Muscle of back (tissue), 13 donors: ENCODE measurements at places on chromosomes 1 and 21.

DNA sequence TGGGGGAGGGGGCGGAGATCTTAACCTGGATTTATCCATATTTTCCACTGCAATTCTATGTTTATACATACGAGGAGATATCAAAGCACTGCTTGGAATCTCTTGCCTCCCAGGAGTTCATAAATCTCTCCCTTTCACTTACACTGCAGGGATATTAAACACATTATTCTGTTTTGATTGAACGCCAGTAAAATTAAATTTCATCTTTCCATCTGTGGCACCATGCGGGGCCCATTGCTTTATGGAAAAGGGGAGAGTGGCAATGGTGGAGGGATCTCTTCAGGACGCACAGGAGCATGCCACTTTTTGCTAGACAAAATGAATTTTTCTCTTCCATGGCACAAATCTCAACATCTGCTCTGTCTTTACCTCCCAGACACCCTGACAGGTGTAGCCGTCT lies 648.0 kb upstream of the PLXNA2 start:
- no peak for DNase-seq

DNA sequence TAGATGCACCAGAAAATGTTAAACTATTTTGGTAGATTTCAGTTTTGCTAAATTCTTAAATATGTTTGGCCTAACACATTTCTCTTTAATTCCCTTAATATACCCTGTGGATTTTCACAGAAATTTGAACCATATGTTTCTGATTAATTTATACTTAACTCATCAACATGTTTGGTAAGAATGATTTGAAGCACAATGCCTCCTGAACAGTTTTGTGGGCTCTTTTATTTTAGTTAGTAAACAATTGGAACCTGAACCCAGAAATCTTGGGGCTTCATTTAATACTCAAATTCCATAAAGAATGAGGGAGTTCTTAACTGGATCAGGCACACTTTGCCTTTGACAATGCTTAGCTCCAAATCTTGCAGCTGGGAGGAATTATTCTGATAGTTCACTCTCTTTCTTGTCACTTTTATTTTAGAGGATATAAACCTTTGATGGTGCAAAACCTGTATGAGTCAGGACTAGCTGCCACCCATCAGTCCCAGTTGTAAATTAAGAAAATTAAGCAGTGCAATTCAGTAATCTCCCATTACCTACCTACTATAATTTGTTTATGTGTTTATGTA lies 24.6 kb upstream of the LYPLAL1 start:
- DNase-seq, result no peak

DNA sequence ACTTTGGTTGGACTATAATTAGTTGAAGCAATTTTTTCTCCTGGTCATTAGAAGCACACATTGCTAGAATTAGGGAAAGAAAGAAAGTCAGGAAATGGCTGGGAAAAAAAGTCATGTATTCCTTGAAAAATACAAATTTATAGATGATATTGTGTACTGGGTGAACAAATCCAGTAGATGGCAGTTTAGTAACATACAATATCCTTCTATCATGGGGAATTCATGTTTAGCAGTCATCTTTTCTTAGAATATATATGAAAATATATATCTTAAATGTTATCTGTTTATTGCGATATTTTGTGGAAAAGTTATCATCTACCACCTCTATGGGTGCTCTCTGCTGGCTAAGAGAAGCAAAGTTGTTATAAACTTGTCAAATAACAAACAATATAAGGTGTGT lies 13.1 kb upstream of the ZRANB2 start:
- DNase-seq, result peak; percentile 34

- peak; percentile 25 for DNase-seq
Observed at GRCh38 chr1:1989102-1989542, 14.5 kb downstream of the CFAP74 start.

GRCh38 chr1:178931858-178932551 lies 61.1 kb upstream of the ANGPTL1 start:
- DNase-seq, result no peak

DNA sequence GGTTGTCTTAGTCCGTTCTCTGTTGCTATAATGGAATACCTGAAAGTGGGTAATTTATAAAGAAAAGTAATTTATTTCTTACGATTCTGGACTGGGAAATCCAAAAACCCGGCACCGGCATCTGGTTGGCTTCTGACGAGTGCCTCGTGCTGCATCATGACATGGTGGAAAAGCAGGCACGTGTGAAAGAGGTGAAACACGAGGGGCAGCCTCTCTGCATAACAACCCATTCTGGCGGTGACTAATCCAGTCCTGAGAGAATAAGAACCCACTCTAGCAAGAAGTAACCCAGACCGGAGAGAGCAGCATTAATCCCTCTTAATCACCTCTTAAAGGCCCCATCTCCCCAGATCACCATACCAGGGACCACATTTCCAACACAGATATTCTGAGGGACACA lies 2.7 kb upstream of the EDEM3 start:
- DNase-seq, result no peak

- DNase-seq, result no peak
Observed at GRCh38 chr1:201021630-201022492, 1.7 kb downstream of the KIF21B start.

- DNase-seq, result no peak
Observed at GRCh38 chr1:164638492-164639202, 79.7 kb downstream of the PBX1 start.

GRCh38 chr1:96756789-96757188 lies 35.2 kb downstream of the PTBP2 start:
- DNase-seq, result no peak

DNA sequence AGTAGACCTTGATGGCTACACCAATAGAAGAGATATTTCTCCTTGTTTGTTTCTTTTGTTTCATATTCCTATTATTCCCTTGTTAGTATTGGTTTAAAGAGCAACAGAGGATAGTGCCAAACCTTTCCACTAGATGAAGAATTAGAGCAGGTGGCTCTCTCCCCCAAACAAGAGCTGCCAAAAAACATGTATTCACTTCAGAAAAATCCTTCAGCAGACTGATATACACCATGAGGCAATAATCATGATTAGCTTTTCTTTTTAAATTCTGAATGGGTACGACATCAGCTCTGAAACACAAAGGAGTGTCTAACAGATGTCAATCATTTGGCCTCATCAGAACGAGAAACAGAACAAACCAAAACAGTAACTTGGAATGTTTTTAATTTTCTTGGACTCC lies 67.3 kb upstream of the MAP10 start:
- no peak for DNase-seq

DNA sequence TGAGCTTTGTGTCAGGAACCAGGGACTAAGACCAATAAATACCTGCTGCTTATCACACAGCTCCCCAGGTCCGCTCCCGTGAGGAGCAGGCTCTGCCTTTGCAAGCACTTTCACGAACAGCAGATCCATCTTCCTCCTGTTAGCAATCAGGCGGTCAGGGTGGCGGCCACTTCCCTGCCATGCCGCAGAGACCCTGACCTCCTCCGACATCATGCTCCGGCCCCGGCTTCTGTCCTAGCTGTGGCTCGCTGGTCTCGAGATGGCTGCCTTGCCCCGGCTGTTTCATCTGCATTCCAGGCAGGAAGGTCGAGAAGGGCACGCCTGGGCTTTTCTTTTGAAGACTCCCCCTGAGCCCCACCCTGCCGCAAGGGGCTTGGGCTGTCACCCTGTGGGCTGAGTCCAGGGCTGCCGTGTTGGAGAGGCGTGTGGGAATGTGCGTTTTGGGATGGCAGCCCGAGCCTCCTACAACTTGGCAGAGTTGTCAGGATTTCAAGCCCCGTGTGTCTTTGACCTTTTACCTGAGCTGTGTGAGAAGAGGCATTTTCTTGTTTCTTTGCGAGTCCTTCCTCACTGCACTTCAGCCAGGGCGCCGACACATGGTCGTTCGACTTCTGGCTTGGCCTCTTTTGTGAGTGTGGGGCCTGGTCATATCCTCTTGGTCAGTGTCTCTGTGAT lies 59.5 kb downstream of the AGPAT3 start:
- DNase-seq, result no peak

GRCh38 chr1:198337886-198338285 lies 181.1 kb downstream of the NEK7 start:
- DNase-seq, result no peak

GRCh38 chr1:111821121-111821745 lies 65.5 kb downstream of the DDX20 start:
- no peak for DNase-seq

DNA sequence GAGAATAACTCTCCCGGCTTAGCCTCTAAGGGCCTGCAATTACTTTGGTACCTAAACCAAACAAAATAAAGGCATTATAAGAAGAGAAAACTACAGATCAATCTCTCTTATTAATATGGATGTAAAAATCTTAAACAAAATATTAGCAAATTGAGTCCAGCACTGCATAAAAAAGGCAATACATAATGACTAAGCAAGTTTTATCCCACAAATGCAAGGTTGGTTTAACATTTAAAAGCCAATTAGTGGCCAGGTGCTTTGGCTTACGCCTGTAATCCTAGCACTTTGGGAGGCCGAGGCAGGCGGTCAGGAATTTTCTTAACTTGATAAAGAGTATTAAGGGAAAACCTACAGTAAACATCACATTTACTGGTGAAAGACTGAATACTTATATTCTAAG lies 67.1 kb upstream of the MAB21L3 start:
- no peak for DNase-seq

DNA sequence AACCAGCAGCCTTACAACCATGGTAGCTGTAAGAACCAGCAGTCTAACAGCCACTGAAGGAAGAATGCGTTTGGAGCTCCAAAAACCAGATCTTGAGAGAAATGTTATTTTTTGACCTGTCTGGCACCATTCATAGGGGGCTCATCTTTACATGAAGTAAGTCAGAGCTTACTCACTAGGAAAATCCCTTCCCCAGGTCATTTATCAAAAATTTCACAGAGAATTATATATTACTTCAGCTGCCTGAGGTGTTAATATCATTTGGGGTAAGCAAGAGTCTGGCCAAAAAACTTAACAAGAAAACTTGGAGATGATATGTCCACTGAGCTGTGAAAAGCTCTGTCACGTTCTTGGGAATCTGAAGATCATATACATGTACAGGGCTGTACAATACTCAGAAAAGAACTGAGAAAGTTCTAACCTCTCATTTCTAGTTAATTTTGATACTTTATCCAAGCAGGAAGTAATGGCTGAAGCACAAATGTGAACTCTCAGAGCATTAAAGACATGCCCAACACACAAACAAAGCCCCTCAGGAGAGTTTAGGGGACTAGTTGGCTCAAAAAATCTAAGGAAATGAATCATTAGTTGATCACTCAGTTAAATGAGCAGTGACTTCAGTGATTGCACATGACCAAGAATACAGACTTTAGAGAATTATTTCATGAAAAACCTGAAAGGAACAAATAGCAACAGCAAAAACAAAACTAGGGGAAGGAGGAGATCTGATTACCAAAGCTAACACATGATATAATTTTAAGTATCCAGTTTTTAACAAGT lies 681.1 kb downstream of the LTN1 start:
- no peak for DNase-seq

DNA sequence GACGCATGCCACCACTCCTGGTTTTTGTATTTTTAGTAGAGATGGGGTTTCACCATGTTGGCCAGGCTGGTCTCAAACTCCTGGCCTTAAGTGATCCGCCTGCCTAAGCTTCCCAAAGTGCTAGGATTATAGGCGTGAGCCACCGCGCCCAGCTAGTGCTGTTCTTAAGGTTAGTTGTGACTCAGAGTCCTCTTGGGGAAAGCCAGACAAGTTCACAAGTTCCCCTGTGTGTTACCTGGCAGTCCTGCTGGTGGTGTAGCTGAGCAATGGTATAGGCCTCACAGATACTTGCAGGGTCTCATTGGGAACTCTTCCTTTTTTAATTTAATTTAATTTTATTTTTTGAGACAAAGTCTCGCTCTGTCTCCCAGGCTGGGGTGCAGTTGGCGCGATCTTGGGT lies 10.6 kb downstream of the CFAP126 start:
- DNase-seq, result no peak

GRCh38 chr1:167412072-167412471 lies 106.3 kb downstream of the CD247 start:
- no peak for DNase-seq

GRCh38 chr1:60488847-60489246 lies 415.3 kb upstream of the C1orf87 start:
- no peak for DNase-seq

- no peak for DNase-seq
Observed at GRCh38 chr1:17825273-17826164, 70.4 kb downstream of the ACTL8 start.

- no peak for DNase-seq
Observed at GRCh38 chr1:62306065-62306464, 13.2 kb downstream of the KANK4 start.

- DNase-seq, result peak; percentile 30
Observed at GRCh38 chr1:88897070-88897730, 5.8 kb upstream of the GTF2B start.

- no peak for DNase-seq
Observed at GRCh38 chr1:168223681-168224540, 1.9 kb upstream of the SFT2D2 start.

- DNase-seq, result no peak
Observed at GRCh38 chr21:31509194-31510017, 150.1 kb upstream of the SOD1 start.

- DNase-seq, result no peak
Observed at GRCh38 chr1:2807036-2807435, 5.5 kb upstream of the TTC34 start.

DNA sequence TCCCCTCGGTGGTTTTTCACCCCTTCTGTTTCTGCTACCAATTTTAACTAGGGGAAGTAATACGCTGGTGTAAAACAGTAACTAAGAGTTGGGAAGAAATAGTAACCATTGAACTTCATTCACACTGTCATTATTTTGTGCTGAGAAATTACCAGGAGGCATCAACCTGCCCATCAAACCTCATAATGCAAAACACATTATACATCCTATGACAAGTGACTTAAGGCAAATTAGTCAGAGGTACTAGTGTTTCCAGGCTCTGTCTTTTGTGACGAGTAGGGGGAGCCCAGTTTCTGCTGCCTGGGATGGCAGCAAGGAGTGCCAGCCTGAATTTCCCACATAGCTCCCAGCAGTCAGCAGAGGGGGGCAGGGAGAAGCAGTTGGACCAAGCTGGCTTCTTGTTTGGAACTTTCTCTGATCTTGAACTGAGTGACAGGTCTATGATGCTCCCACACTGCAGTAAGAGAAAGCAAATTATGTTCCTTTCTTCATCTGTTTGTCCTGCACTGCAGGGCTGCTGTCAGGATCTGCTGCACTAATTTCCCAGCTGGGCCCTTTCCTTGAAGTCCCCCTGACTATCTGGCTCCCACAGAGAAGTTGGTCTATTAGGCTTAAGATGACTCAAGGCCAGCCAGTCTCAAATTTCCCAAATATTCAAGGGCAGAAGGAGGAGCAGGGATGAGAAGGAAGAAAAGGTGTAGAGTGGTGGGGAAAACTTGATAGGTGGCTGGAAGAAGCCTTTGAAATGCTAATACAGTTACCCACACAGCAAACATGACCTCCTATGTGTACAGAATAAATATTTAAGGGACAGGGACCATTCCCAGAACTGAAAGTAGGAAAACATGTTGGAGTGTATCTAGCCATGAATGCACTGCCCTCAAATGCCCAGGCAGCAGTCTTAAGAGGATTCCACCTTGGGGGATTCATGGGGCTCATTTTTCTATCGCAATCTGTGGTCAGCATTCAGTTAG lies 322.8 kb downstream of the SEC16B start:
- DNase-seq, result no peak
